ENCODE measurements at places on chromosomes 3 and 15.

DNA sequence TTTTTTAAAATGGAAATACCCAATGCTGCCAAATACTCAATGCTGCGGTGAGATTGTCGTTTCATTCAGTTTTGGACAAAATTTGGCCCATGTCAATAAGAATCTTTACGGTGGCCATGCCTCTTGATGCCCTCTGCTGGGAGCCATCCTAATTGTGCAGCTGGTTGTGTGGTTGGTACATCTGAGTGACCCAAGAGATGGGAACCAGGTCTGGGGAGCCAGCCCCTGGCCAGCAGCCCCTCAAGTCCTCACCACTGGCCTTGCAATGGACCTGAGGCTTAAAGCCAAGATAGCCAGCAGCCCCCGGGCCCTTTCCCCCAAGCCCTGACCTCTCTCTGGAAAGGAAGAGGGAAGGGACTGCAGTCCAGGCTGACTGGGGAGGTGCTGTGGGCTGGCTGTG lies 36.4 kb upstream of the ESYT3 start:
- no peak for DNase-seq

DNA sequence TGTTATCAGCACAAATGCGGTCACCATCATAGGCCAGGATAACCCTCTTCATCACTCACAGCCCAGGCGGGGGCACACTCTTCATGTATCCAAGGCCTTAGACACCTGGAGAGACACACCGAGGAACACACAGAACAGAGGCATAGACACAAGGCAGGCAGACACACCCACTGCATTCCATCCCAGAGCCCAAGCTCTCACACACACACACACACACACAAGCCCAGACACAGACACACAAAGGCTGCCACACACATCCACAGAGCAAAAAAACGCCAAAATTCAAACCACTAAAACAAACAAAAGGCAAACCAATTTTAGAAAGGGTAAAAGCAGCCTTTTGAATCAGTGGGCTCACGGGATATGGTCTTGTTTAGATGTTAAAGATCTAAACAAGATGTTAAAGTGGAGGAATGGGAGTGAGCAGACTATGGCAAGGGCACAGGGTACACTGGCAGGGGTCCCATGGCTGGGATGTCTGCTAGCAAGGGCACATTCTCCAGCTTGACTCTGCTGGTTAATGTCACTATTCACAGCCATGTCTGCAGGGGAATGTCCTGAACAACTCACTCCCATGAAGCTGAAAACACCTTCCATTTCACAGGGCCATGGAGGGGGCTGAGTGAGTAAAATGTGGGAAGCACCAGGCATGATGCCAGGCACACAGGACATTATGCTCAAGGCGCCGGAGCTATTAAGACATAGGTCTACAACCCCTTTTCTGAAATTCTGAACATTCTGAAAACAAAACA lies 14.9 kb upstream of the CRABP1 start:
- no peak for DNase-seq

GRCh38 chr3:66052721-66053549 lies 14.2 kb upstream of the MAGI1 start:
- DNase-seq, result no peak

GRCh38 chr3:56323986-56324420 lies 144.3 kb downstream of the ERC2 start:
- no peak for DNase-seq

GRCh38 chr3:141078200-141078599 lies 27.1 kb downstream of the SPSB4 start:
- DNase-seq, result no peak

GRCh38 chr3:119627461-119627860 lies 29.8 kb downstream of the PLA1A start:
- no peak for DNase-seq

DNA sequence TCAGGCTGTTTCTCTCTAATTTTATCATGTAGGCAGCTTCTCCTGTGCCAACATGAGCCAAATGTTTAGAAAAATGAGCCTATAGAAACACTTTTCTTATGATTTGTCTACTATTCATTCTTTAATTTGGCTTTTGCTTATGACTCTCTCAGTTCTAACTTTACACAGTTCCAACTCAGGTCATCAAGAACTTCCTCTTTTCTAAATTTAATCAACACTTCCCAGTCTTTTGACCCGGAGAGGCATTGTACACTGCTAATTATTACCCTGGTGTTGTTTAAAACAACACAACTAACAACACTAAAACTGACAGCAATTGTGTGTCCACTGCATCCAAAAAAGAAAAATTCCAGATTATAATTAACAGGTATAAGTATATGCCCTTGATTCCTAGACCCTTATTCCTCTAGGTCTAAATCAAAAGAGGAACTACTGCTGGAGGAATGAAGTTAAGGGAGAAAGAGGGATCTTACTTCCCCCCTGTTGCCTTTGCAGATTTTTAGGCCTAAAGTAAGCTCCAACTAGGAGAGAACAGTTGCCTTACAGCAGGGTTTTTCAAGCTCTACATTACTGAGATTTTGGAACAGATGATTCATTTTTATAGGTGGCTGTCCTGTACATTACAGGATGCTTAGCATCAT lies 332.2 kb upstream of the GOLIM4 start:
- no peak for DNase-seq

GRCh38 chr15:52031556-52031955 lies 12.5 kb downstream of the MAPK6 start:
- no peak for DNase-seq

DNA sequence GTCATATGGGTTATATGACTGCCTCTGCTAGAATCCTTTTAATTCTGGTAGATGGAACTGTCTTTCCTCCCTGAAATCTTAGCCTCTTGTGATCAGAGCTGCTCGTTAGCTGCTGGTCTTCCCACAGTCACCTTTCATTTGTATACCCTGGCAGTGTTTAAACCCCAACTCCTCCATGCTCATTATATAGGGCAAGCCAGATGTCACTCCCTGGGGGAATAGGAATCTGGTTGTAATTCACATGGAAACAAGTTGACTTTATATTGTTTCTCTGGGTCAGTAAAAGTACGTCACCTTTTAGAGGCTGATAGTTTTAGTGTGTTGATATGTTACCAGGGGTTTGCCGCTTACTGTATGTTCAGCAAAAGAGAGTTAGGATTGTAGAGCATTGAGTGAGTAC lies 103.5 kb downstream of the ITPR1 start:
- DNase-seq, result no peak

DNA sequence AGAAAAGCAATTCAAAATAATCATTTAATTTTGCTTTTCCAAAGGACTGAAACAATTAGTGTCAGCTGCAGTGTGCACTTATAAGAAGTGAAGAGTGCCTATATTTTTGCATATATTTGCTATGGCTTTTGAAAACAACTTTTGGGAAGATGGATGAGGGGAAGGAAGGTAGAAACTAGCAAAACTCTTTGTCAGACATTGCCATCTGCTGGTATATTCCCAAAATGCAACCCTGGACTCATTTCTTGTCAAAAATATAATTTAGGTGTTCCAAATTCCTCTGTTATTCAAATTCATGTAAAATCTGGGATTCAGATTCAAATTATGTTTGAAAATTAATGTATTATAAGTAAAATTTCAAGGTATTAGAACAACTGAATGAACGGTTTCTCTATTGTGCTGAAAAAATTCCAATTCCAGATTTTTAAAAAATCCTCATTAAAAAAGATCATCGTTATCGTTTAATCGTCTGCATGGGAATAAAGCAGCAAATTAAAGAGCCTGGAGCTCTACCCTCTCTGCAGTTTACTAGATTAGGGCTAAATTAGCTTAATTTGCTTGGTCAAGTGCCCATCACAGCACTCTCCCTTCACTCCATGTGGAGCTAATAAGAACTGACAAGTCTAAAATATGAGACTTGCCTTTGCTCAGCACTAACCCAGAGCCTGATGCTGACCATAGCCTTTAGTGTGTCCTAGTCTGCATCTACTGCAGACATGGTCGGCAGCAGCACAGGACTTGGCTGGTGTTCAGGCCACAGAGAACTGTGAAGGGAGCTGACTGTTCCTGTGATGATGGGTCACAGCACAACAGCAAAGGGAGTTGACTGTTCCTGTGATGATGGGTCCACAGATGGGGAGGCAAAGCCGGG lies 67.9 kb upstream of the MITF start:
- no peak for DNase-seq

GRCh38 chr15:67145710-67146109 lies 80.3 kb downstream of the SMAD3 start:
- no peak for DNase-seq

- DNase-seq, result no peak
These were observed 4.8 kb downstream of the OSBPL10 start for GRCh38 chr3:31976302-31976701.

DNA sequence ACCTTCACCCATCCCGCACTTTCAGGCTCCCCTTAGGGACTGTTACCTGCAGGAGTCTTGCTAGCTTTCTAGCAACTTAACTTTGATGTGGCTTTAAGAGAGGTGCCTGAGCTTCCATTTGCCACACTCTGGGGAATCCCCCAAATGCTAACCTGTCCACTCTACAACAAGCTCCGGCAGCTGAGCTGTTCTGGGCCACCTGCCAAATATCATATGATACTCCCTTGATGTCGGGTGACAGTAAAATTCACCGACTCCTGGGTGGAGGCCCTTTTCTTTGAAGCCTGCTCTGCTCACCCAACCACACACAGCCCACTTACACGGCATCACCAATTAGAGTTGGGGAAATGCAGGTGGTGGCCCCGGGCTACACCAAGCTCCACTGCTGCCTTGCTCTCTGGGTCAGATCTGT lies 38.0 kb upstream of the XCR1 start:
- no peak for DNase-seq

DNA sequence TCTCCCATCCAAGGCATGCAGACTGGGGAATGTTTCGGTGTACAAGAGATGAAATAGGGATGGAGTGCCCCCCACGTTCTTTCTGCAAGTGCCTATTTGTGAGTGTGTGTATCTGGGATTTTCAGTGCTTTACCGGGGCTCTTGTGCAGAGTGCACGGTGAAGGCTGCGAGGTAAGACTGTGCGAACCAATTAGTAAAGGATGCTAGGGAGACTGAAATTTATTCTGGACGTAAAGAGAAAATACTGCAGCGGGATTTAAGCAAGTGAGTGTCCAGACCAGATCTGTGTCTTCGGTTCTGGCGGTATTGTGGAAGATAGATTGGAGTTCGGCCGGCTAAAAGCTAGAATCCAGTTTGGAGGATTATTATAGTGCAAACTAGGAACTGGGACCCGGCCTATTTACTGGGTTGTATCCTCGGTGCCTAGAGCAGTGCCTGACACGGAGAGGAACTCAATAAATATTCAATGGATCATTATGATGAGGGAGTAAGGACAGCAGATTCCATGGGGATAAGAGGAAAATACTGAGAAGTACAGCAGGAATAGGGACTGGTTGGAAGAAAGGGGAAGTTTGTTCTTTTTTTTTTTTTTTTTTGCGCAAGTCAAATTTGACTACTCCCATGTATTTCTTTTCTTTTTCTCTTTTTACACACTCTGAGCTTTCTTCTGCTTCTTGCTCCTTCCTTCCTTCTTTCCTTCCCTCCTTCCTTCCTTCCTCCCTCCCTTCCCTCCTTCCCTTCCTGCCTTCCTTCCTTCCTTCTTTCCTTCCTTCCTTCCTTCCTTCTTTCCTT lies 580 bp upstream of the MAGEF1 start:
- DNase-seq, result no peak

DNA sequence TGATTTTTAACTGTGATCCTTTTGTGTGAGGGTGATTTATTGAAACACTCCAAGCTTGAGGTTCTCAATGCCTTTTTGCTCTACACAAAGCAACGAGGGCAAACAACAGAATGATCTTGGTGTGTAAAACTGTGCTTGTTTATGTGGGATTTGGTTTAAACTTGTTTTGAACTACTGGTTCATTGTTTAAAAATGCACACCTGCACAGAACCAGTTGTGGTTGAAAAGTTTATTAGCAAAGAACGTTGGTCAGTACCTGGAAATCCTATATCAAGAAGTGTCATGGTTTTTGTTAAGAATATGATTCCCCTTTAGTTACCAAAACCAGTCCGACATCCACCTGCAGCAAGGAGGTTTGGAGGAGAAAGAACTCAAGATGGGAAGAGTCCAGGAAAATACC lies 239.4 kb downstream of the WNT5A start:
- no peak for DNase-seq

DNA sequence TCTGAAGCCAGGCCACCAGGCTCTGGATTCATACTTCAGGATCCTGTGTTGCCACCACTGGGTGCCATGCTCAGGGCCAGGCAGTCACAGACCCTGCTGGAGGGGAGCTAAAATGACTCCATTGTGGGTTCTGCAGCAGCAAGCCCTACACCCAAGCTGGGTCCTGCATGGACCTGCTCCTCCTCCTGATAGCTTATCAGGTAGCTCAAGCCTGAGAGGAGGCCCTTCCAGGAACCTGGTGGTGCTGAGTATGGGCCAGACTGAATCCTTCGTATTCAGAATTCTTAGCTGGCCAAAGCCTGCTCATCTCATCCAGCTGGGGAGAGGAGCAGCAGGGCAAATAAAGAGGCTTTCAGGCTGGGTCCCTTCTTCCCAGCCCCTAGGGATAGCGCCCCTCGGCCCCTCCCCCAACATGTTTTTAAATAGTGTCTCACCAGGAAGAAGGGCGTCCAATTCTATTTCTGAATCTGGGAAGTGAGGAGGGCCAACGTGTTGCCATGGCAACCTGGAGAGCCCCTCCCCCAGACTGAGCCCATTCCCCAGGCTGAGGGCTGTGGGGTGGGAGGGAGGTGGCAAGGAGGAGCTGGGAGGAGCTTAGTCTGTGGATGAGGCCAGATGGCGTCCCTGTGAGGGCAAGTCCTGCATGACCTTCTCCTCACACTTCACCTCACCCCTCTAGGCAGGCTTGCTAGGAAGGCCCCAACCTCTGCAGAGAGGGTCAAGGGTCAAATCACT lies 11.0 kb upstream of the CAMKV start:
- DNase-seq, result no peak

- no peak for DNase-seq
These were observed 67.7 kb upstream of the CDV3 start for GRCh38 chr3:133505813-133506212.

GRCh38 chr3:114595522-114596028 lies 301.7 kb downstream of the TIGIT start:
- no peak for DNase-seq

DNA sequence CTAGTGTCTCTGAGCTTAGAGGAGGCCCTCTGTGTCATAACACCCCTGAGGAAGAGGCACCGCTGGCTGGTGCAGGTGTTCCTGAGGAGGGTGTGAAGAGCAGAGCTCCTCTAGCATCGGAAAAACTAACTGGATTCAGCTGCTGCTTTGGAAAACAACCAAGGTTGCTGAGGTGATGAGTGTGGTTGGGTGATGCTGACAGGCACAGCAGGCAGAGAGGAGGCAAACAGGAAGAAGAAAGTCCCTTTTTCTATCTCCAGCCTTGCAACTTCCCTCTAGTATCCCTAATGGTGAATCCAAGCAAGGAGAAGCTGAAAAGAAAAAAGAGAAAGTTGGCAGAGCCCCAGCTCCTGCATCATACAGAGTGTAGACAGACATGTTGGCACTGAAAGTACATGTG lies 3.8 kb upstream of the OR4F15 start:
- DNase-seq, result no peak
